Globus pallidus (tissue), 1 donor: ENCODE measurements at places on chromosomes 5 and 9.
A peak's percentile ranks its signal among the peaks of the same experiment; 100 is the strongest.

DNA sequence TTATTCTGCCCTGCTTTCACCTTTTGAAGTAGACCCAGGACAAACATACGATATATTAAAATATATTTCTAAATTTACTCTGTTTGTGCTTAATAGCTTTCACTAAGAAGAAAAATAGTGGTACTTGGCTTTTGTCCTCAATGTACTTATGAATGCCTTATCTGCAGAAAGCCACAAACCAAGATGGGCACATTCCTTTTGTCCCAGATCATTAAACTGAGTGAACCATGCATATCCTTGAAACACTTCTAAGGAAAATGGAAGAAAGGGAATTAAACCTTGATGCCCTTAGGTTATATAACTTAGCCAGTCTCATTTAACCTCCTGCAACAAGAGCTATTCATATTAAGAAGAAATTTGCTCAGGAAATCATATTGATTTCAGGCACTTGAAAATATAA, 553.8 kb upstream of the CDH9 start:
- DNase-seq = no peak

DNA sequence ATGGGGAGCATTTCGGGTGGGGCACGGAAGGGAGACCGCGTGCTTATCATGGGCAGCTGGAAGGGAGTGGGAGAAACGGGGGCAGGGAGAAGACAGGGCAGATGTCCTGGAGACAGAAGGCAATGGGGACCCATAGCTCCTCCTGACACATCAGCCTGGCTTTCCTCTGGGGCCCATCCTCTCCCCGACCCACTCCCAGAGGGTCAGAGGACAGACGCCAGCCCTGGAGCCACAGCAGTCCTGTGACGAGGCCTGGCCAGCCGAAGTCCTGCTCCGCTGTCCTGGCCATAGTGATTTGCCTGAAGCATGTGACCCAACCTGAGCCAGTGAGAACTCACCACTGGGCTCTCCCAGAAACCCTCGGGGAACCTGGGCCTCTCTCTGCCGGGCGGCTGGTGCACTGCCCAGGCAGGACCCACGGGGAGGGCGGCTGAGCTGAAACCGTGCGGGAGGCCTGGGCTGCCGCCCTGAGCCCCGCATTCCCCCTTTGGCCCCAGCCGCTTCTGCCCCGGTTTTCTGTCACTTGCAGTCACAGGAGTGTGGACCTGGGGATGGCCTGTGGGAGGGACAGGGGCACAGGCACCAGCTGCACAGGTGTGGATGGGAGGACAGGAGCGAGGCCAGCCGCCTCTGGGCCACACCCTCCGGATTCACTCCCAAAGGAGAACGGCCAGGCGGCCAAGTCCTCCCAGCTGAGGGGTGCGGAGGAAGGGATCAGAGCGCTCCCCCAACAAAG, 19.8 kb downstream of the ADAMTS2 start:
- no peak for DNase-seq

DNA sequence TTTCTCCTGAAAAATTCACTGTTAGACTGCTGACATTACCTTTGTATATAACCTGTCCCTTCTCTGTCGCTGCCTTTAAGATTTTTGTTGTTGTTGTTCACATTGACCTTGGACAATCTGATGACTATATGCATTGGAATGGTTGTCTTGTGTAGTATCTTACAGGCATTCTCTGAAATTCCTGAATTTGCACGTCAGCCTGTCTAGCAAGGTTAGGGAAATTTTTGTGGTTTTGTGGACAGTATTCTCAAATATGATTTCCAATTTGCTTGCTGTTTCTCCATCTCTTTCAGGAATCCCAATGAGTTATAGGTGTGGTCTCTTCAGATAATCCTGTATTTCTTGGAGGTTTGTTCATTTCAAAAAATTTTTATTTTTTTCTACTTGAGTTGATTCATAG, 140.8 kb downstream of the PRR16 start:
- no peak for DNase-seq

- no peak for DNase-seq
These were observed 212.2 kb downstream of the FSTL4 start for GRCh38 chr5:133400120-133400519.

- no peak for DNase-seq
These were observed 53.9 kb downstream of the PAM start for GRCh38 chr5:102809033-102809432.

GRCh38 chr5:180637962-180638680, 11.3 kb downstream of the FLT4 start:
- DNase-seq = no peak

DNA sequence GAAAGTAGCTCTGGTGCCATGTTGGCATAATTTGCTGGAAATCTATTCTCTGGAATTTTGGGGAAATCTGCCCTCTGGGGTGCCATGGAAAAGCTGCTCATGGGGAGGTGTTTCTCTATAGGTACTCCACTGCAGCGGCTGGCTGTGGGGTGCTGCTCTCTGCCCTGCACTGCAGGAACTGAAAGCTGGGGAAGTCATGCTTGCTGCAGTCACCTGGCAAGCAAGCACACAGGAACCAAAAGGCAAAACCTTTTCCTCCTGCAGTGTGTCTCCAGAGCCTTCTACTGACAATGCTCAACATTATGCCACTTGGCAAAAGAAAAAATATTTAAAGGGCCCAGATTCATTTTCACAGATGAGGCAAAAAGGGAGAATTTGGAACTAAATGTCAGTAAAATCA, 25.8 kb upstream of the CARNMT1 start:
- DNase-seq = no peak

DNA sequence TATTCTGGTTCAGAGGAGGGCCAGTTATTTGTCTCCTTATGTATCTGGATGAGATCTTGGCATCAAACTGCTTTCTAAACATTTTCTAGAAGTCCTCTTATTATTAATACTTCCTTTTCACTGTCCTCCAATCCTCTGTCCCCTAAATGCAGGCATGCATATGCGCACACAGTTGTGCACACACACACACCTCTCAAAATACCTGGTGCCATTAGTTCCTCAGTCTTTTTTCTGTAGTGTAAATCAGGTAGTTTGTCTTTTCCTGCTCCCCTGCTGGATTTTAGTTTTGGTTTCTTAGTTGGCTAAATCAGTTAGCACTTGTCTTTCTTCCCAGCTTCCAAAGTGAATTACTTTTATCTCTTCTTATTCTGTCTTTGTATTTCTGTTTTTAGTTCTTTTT, 55.8 kb upstream of the LRRC70 start:
- DNase-seq = no peak

GRCh38 chr5:140205952-140206351, 31.0 kb downstream of the CYSTM1 start:
- DNase-seq = no peak

GRCh38 chr9:95284162-95285080, 33.1 kb downstream of the FANCC start:
- DNase-seq = no peak

GRCh38 chr9:106291786-106292185, 571.2 kb upstream of the ZNF462 start:
- no peak for DNase-seq

GRCh38 chr9:77463151-77463550, 185.0 kb downstream of the GNA14 start:
- no peak for DNase-seq

- no peak for DNase-seq
These were observed 15.3 kb downstream of the GCNT4 start for GRCh38 chr5:75037106-75037505.

DNA sequence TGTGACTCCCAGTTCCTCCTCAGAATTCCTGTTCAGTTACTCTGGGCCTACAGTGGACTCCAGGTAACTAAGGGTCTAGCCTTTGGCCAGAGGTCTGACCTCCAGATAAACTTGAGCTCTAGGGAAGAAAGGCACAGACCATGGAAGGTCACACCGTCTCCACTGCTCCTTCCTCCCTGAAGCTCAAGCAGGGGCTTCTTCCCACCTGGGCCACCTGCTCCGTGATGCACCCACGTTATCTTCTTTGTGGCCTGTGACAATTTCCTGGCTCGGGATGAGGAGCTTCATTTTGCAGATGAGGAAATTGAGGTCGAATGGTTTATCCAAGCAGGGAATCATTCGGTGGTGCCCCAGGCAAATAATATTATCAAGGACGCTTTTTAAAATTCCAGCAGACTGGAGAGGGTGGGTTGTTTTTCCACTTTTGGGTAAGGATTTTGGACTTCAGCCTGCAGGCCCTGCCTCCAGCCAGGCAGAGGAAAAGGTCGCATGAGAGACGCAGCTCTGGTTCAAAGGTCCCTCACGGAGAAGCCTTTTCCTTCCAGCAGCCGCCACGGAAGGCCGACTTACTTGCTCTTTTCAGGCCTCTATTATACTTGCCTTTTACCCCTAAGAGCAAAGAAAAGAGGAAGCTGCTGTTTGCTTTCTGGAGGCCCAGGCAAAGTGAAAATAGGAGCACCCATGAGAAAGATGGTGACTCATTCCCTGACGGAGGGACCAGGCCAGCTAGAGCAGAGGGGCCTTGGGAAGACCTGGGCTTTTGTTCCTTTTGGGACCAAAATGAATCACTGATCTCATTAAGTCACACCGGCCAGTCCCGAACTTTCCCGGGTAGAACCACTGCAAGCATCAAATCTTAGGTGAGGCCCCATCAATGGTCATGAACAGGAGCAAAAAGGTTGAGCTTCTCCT, 22.8 kb upstream of the DUSP1 start:
- DNase-seq = no peak

DNA sequence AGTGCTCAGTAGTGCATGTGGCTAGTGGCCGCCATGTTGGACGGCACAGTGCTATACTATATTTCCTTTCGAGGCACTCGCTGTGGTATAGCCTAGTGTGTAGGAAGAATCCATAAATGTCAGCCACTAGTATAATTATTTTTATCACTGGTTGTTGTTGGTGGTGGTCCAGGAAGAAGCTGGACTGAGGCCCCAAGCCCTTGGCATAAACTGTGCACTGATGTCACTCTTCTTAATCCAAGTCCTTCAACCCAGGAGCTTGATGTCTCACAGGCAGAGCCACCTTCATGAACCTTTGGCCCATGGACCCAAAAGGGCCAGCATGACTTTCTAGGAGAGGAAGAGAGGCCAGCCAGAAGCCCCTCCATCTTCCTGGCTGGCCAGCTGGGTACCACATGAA, 32.5 kb upstream of the SYNPO start:
- DNase-seq = no peak

GRCh38 chr9:93884808-93885207, 70.3 kb downstream of the BARX1 start:
- no peak for DNase-seq

DNA sequence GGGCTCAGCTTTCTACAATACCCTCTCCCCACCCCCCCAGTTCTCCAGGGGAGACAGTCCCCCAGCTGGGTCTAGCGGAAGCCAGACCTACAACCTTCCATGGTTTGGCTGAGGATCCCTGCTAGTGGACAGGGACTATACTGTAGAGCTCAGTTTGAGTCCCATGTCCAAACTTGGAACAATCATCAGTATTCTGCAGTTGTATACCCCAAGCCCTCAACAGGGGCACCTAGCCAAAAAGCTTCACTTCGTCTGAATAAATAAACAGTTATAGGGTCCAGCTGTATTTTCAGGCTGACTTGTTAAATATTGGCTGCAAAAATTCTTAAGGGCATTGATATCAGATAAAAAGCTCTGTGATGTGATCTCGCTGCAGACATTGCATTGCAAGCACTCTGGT, 15.4 kb upstream of the C9 start:
- peak; percentile 32 for DNase-seq

GRCh38 chr5:19179571-19179970, 808.4 kb downstream of the CDH18 start:
- DNase-seq = no peak

- DNase-seq = no peak
These were observed 233.4 kb upstream of the RGMB start for GRCh38 chr5:98540056-98540455.

GRCh38 chr5:24162343-24162742, 482.4 kb downstream of the CDH10 start:
- no peak for DNase-seq

DNA sequence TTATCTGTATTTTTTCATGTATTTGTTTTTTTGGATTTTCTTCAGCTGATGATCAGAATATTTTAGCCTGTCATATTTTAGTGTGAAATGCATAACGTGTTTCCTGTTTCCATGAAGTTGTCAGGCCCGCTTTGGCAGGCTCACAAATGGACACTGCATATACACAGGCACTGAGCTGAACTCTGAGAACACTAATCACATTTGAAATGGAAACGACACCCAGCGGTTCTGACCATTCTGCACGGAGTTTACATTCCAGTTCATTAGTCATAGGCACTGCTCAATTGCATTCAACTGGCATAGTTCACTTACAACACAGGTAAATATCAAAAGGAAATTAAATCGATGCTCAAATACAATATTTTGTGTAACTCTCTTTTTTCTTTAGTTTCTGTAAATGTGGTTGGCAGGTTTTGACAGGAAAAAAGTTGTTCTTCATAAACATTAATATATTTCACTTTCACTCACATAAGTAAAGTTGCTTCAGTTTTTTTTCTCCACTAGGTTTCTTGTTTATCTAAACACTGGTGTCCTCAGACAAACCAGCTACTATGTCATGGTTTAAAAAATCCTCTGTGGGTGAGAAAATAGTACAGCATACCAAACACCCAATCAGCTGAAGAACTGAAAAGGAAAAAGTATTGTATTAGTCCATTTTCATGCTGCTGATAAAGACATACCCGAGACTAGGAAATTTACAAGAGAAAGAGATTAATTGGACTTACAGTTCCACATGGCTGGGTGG, 559.0 kb upstream of the DAP start:
- DNase-seq = no peak

DNA sequence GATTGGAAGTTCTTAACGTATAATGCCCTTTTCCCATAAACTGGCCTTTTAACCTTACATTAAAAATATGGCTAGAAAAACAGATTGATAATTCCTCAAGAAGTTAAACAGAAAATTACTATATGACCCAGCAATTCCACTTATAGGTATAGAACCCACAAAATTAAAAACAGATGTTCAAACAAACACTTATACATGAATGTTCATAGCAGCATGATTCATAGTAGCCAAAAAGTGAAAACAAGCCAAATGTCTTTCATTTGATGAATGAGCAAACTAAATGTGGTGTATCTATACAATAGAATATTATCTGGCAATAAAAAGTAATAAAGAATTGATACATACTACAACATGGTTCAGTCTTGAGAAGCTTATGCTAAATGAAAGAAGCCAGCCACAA, 35.5 kb downstream of the POU5F2 start:
- DNase-seq = no peak

DNA sequence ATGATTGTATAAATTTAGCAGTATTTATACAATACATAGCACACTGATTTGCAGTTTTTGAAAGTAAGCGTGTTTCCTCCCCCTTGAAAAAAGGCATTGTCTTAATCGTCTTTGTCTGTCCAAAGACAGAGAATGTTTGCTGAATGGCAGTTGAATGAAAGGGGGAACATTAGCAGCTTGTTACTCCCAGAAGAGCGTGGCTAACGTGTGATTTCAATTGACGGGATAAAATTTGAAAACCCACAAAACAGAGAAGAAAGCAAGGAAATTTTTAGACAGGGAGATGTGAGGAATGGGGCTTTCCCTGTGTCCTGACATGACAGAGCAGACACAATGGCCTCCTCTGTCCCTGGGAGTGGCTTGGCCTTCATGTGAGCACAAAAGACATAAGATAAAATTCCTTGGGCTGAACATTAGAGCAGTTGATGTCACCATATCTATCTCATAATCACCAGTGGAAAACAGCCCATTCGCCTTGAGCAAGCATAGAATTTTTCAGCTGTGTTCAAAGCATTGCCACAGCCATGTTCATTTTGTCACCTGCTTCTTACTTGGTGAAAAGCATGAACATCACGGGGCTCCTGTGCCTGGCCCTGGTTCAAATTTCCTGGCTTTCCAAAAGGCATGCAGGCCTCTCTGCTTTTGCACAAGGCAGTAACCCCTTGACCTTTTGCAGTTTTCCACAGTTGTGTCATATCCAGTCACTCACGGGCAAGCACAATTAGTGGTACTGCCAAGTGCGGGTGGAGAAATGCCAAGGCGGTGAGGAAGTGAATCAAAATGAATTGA, 126.9 kb downstream of the TLE1 start:
- no peak for DNase-seq
